ENCODE measurements at places on chromosomes 1 and 21.

- DNase-seq = no peak
Observed at GRCh38 chr1:246161626-246162025, 345.5 kb downstream of the SMYD3 start.

- DNase-seq = no peak
Observed at GRCh38 chr1:104092698-104093097, 343.0 kb downstream of the AMY1C start.

GRCh38 chr1:66890621-66891020, 34.0 kb downstream of the DNAI4 start:
- no peak for DNase-seq

DNA sequence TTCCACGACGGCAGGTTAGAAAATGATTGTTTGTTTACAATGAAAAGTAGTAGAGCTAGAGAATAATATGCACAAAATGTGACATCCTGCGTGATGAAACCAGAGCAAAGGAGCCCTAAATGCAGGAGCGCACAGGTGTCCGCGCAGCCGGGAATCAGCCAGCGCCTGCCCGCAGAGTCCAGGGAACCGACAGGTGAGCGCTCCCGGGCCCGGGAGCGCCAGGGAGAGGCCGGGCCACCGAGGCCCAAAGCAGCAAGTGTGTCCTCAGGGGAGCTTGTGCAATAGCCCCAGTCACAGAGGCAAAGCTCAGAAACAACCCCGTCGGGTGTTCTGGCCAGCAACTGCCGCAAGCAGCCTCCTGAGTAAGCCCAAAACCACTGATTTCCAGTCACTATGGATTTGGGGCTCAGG, 789 bp upstream of the GALE start:
- DNase-seq = no peak

GRCh38 chr1:94160811-94161210, 39.9 kb upstream of the ABCA4 start:
- DNase-seq = no peak

GRCh38 chr1:92326681-92327080, 27.8 kb downstream of the RPAP2 start:
- DNase-seq = no peak

DNA sequence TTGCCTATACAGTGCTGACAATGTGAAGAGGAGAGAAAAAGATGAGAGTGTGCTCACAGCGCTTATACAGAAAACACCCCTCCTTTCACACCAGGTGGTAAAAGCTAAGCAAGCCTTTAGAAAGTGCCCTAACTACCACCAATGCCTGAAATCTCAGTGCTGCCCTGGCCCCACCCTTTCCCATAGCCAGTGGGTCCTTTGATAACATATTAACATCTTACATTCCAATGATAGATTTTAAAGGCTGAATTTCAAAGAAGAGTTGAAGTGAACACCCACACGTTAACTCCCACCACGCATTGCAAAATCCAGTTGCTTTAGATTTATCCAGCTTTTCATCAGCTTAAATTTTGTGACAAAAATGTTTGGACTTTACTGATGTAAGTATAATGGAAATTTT, 58.1 kb upstream of the SSX2IP start:
- no peak for DNase-seq

- DNase-seq = no peak
Observed at GRCh38 chr1:32178380-32179192, 889 bp upstream of the TXLNA start.

- no peak for DNase-seq
Observed at GRCh38 chr1:242243472-242243871, 244.6 kb upstream of the MAP1LC3C start.

DNA sequence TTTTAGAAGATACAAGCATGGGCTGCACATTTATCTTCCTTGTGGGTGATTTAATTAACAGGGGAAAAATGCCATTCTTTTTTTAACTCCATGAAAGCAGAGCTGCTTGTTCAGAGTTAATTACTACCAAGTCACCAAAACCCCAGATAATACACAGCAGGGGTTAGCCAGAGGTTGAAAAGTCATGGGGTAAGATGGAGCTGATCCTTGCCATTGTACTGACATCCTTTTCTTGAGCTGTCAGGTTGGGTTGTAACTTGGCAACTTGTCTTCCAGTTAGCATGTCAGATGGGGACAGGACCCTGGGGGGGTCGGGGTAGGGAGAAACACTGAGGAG, 257.2 kb upstream of the HOOK1 start:
- no peak for DNase-seq

DNA sequence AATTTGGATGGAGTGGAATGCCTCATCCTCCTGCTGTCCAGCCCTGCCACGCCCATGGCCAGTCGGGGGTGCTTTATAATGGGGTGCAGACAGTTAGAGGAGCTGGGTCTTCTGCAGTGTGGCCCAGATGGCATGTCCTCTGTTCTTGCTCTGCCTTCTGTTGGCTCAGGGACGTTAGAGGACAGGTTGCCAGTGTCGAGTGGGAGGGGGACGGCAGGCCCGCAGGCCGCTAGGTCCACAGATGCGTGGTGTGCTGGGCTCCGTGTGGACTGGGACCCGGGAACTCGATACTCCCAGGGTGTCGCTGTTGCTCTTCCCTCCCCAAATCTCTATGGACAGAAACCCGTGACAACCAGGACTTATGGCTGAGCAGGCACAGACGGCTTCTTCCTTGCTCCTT, 33.3 kb downstream of the SIM2 start:
- DNase-seq = no peak

DNA sequence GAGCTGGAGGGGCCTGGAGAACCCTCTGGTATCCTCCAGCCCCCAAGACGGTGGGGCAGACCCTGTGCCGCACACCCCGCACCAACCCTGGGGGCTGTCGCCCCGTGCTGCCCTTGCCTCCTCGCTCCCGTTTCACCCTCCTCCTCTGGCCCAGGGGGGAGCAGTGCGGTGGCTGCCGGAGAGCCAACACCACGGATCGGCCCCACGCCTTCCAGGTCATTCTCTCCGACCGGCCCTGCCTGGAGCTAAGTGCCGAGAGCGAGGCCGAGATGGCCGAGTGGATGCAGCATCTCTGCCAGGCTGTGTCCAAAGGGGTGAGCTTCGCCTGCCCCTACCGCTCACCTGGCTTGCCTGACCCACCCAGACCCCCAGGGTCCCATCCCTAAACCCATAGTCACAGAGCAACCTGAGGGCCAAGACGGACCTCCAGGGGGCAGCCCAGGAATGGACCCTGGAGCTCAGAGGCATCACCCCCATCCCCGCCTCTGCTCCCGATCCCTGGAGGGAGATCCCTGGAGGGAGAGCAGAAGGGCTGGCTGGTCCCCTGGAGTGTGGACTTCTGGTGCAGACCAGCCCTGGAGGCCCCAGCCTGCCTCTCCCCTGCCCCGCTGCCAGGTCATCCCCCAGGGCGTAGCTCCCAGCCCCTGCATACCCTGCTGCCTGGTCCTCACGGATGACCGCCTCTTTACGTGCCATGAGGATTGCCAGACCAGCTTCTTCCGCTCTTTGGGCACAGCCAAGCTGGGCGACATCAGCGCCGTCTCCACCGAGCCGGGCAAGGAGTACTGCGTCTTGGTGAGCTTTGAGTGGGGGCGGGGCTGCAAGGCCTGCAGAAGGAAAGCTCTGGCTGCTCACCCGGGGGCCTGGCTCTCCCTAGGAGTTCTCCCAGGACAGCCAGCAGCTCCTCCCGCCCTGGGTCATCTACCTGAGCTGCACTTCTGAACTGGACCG, 4.0 kb upstream of the SLC25A34 start:
- no peak for DNase-seq

DNA sequence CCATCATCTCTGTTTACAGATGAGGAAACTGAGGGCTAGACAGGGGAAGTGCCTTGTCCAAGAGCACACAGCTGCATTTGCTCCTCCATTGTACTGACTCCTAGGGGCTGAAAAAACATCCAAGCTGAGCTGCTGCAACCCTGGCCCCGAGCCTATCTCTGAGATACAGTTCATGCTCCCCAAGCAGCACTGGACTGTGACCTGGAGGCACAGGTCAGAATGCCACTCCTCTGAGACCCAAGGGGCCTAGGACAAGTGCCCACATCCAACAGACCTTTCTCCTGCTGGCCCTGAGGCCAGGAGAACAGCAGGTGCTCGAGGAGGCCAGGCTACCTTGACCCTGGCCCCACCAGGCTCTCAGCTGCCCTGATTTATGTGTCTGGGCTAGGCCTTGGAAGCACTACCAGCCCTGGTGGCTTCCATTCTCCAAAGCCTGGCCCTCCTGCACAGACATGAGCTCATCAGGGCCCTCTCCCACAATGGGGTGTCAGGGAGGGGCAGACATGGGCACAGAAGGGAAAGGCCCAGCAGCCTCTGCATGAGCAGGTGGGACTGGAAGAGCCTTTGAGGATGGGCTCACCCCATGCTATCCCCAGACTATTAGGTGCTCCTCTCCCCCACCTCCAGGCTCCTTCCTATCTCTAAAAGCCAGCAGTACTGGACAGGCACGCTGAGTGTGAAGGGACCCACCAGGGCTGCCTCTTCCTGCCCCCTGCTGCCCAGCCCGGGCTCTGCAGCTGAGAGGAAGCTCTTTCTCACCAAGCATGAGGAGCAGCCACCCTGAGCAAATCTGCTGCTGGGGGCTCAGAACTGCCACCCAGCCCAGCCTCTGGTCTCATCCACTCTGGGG, 18.8 kb downstream of the ADGRB2 start:
- DNase-seq = no peak

- DNase-seq = no peak
Observed at GRCh38 chr21:43911935-43912487, 47.0 kb downstream of the AGPAT3 start.

- no peak for DNase-seq
Observed at GRCh38 chr1:101291562-101292380, 55.0 kb downstream of the S1PR1 start.

GRCh38 chr1:6418668-6419396, 887 bp downstream of the HES2 start:
- peak; percentile 64 for DNase-seq

DNA sequence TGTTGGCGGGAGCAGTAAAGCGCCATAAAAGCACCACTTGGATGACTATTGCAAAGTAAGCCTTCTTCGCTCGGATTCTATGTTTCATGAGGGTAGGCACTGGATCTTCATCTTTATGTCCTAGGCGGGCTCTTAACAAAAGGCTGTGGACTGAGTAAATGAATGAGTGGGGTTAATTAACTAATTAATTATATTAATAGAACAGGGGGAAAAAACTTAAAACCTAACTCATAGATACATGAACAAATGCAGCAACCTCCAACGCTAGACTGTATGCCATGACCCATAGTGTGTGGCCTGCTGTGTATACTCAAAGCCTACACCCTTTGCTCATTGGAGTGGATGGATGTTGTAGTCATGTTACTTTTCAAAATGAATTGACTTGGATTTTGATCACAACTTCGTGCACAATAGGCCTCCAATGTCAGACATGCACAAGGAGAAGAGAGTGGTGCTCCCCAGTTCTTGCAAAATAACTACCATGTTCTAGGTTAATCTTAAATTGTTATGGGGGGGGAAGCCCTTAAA, 417 bp upstream of the GFI1 start:
- peak; percentile 20 for DNase-seq
